ENCODE measurements at places on chromosomes 5 and 9.

DNA sequence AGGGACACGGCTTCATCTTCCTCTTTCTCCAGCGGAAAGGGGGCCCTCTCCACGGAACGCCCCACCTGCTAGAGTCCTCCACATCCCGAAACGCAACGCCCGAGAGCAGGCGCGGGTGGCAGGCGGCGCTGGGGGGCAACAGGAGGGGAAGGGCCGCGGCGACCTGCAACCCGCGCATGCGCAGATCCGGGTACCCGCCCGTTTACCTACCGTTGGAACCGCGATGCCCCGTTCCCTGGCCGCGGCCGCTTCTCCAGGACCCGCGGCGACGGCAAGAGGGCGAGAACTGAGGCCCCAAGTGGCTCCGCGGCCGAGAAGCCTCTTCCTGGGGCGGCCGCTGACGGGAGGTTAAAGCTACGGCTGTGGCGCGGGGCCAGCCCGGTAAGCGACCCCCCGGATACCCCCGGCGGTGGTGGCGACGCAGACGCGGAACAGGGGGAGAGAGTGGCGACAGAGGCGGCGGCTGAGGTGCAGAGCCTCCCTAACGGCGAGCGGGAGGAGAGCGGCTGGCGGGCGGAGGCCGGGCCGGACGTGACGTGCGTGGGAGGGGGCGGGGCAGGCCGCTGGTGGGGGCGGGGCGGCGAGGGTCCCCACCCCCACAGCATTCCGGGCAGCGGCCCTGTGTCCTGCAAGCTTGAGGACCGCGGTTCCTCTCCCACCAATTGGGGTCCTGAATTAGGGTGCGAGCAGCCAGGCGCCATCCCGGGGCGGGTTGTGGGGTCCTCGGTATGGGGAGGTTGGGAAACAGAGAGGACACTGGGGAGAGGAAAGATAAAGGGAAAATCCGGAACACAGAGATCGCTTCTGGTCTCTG, at the start of gene FAM13B:
Gene FAM13B, minus strand, starts transcription at position 508 of the 814 bp plus-strand sequence. CDS start 13,968 bp downstream, outside the sequence.
- DNase-seq = peak; percentile 73

- no peak for DNase-seq
Observed at GRCh38 chr9:73434826-73435225, 283.2 kb downstream of the ANXA1 start.

- no peak for DNase-seq
Observed at GRCh38 chr5:126172812-126173211, 250.4 kb upstream of the GRAMD2B start.

DNA sequence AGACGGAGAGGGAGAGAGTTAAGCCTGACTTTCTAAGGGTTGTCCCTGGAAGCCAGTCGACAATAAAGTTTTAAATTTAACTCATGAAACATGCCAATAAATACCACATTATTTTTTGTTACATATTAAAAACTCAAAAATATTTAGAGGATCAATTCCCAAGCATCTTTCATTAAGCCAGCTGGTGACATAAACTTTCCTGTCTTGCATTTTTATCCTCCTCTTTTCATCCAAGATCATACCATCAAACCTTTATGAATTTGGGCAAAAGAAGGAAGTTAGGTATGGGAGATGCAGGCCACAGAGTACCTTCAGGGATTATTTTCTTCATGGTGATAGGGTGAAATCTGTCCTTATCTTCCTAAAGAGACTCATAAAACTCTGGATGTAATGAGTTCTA, 178.3 kb upstream of the FBXL17 start:
- no peak for DNase-seq

GRCh38 chr9:136508729-136509500, 26.1 kb upstream of the SEC16A start:
- DNase-seq = no peak

DNA sequence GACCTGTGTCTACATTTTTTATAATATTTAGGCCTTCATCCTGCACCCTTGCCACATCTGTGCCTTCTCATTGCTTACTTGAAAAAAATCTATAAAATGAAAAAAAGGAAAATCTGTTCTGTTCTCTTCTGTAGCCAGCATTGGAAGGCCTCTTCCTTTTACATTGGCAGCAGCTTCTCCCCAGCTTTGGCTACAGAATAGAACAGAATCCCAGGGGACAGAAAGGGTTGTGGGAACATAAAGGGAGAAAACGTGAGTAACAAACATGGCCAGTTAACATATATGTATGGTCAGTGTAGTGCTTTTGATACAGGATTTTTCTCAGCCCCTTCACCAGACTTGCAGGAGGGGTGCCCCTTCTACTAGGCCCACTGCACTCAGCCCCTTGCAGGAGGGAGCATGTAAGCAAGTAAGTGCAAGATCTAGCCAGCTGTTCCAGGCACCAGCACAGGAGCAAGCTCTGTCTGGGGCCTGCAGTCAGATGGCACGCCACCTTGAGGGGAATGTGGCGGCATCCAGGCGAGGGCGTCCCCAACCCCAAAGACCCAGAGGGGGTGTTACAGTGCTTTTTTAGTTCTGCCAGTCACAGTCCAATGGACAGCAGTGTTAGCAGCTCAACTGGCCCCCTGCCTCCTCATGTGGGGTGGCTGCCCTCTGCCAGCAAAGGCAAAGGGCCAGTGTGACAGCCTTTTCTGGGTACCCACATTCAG, 330.5 kb upstream of the ZNF462 start:
- no peak for DNase-seq

DNA sequence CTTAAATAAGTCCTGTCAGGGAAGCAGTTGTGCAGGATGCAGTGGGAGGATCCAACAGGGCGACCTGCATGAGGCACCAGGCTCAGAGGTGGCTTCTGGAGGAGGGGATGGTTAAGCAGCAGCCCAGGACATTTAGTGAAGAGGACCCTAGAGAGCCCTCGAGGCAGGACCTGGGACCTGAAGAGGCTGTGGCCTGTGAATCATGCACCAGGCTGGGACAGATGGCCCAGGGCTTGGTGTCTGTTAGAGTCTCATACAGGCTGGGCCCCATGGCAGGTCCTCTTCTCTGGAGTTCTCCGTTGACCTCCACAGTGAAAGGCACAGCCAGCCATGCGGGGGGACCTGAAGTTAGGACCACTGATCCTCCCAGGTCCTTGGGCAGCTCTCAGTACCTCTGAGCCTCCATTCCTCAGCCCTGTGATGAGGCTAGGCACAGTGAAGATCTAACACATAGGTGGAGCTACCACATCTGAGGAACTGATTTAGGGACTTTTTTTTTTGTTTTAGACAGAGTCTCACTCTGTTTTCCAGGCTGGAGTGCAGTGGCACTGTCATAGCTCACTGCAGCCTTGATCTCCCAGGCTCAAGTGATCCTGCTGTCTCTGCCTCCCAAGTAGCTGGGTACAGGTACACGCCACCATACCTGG, 60.8 kb upstream of the GARNL3 start:
- no peak for DNase-seq

DNA sequence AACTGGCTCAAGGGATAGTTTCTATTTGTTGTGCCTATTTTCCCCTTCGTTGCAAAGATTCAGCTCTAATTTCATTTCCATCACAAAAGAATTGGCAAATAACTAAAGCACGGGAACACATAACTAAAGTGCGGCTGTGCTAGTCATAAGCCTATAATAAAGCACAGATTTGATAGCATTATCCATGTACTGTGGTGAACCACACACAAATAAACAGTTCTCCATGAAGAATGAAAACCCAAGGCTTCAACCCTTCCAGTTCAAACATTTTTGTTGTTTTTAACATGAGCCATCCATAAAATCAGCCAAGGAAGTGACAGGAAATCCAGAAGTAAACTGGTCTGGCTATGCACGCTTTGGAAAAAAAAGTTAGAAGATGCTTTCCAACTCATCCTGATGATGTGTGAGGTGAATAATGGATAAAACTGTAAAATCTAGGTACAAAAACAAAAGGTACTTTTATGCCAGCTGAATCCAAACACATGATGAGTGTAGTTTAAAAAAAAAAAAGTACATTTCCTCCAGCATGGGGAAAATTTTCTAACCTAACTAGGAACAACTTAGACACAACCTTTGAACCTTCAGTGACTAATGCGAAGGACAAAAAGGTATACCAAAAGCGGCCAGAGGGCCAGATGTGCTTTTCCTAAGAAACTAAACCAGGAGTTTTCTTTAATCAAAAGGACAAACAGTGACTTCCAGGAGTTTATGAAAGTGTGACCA, 10.2 kb downstream of the ZNF608 start:
- DNase-seq = no peak

DNA sequence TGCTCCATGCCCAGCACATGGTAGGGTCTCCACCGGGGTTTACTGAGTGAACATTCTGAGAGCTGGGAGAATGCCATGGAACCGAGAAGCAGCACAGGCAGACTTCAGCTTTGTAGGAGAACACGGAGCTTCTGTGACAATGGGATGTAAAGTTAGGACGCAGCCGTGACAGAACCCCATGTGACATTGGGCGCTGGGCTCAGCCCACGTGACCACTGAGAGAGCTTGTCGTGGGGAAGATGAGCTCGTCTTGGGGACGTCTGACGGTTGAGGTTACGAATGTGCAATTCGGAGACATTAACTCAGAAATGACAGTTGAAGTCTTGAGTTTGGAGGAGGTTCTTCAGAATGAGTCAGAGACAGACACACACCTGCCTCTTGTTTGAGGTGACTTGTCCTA, 13.5 kb downstream of the SDHA start:
- DNase-seq = peak; percentile 51

DNA sequence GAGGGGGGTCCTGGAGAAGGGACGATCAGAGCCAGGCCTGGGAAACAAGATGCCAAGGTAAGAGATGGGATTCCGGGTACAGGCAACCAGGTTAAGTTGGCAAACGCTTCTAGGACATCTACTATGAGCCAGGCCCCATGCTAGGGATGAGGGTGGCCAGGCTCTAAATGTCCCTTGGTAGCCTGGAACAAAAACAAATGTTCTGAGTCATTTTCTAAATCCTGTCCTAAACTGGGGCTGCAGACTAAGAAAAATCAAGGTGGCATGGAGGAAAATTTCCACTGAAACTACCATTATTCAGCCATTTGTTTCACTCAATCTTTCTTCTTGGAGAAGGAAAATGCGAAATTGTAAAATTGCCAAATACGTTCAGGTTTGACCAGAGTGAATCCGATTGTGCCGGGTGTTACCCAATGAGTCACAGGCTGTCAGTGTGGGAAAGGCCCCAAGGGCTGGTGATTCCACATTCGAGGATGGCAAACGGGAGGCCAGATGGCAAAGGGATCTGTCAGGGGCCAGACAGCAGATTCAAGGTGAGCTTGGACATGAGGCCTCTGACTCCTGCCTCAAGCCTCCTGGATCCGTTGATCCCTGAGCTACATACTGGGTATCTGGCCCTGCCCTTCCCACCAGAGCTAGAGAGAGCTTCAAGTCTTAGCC, 57.6 kb downstream of the PAX5 start:
- DNase-seq = no peak

GRCh38 chr5:160640406-160640805, 211.6 kb downstream of the ATP10B start:
- no peak for DNase-seq

- DNase-seq = no peak
Observed at GRCh38 chr9:1879501-1879900, 135.6 kb upstream of the SMARCA2 start.

All from posterior cingulate gyrus (tissue), 11 donors.